SK-N-SH (cell line): ENCODE measurements at places on chromosomes 3 and 15. TPM values are rescaled to one million over a fixed set of nuclear protein-coding genes. Genes with fewer than 3 reads are reported as not detected.

The CMTM7 gene
- 50.1 and 50.7 TPM in 2 replicates for polyA plus RNA-seq

The CNTN4 gene
- polyA plus RNA-seq: 0.12 and 0.21 TPM in 2 replicates

The UROC1 gene
- polyA plus RNA-seq: not detected in 2 replicates

The CHDH gene
- 0.05 and 0.33 TPM in 2 replicates for polyA plus RNA-seq

The C3orf20 gene
- not detected in 2 replicates for polyA plus RNA-seq

The SAMD7 gene
- polyA plus RNA-seq: not detected in 2 replicates

The ERICH6 gene
- polyA plus RNA-seq: 0.08 and 0.21 TPM in 2 replicates

DNA sequence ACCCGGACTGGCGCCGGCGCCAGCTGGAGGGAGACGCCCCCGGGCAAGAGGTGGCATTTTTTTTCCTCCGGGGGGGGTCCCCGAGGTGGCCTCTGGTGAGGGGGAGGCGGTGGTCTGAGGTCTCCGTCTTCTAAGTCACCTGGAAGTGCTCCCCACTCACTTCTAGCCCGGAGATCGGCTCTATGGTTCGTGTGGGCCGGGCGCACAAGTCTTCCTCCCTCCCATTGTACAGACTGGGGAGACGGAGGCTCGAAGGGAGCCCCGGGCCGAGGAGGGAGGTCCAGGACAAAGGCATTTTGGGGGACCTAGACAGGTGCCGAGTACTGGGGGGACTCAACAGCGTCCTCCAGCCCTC, 4.4 kb downstream of the GATA2 start:
- DNase-seq: peak; percentile 68

- DNase-seq: no peak
Measured at GRCh38 chr3:129058441-129059200, 2.0 kb upstream of the GP9 start.

DNA sequence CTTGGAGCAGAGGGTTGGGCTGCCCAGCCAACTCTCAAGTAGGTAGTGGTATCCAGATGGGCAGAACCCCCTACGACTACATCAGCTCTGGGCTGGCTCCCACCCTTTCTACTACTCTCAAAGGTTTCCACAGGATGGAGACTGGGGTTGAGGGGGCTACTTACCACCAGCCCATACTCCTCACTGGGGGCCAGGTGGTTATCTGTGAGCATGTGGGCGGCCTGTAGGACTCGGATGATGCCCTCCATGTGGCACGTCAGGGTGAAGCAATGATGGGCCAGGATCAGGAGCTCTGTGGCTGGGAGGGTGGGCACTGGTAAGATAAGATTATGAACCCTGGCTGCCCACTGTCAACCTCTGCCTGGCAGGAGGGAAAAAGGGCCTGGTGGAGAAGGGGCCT, 33.4 kb downstream of the EIF3J start:
- no peak for DNase-seq

DNA sequence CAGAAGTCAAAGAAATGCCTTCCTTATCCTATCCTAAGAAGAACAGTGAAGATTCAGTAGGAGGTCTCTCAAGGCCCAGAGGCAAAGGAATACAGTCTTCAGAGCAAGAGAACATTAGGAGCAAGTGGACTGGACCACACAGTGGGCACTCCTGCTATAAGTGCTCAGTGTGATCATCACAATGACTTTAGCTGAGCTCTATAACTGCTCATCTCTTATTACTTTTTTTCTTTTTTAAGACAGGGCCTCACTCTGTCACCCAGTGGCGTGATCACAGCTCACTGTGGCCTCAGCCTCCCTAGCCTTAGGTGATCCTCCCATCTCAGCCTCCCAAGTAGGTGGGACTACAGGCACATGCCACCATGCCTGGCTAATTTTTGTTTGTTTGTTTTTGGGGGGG, 48.1 kb downstream of the COL8A1 start:
- no peak for DNase-seq

- no peak for DNase-seq
Measured at GRCh38 chr3:10845839-10846656, 30.0 kb downstream of the SLC6A11 start.

GRCh38 chr3:79018671-79019136, 749.1 kb downstream of the ROBO1 start:
- peak; percentile 83 for DNase-seq

DNA sequence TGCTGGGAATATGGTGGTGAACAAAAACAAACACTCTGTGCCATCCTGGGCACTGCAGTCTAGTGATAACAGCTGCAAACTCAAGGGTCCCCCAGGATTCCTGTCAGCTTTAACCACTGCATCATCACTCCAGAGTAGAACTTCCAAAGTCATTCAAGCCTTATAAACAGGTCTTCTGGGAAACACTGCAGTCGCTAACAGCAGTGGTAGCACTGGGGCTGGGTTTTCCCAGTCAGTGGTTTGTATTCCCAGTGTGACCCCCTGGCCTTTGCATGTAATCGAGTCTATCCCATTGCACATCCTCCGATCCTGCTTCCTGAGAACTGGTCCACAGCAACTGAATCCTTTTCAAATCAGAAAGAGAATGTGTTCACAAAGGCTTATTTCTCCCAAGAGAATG, 623.5 kb downstream of the EDEM1 start:
- DNase-seq: no peak

DNA sequence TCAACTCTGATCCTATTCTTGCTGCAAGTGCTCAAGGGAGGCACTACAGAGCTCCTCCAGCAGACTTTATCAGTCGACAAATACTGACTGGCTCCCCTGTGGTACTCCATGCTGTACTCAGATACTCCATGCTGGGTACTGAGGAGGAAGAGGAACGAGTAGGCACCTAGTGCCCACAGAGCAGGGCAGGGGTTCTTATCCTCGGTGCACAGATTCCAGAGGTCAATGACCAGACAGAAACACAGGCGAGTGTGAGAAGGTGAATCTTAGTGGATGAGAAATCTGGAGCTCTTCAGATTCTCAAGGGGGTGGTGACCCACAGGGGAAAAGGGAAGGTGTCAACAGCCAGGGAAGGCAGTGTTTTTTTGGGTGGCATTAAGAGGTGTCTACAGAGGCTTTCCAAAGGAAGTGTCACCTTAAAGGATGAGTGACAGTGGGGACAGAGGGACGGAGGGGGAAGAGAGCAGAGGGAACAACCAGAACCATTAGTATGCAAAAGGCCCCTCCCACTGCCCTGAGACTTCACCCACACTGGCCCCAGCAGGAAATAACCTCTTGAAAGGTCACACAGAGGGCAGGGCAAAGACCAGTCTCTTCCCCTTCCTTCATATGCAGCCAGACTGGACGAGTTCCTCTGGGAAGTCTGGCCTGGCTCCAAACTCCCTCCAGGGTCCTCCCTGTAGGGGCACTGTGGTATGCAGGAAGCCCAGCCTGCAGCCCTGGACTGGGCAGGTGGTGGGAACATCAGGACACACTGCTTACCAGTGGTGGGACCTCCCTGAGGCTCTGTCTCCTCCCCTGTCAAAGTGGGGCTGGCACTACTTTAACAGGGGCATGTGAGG, 27.5 kb downstream of the CCDC12 start:
- no peak for DNase-seq

DNA sequence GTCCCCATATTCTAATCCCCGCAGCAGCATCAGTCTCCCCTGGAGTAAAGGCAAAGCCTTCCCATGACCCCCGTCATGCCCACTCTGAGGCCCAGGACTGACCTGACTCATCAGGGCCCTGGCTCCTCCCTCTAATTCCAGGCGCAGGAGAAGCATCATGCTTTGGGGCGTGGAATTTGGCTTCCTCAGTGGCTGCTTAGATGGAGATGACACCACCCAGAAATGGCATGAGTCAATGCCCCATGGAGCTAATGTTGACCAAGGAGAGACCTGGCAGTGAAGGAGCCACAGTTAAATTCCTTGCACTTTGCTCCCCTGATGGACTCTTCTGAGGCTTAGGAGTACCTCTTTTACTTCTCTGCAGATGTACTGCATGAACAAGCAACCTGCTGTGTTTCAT, 204.2 kb upstream of the PROK2 start:
- DNase-seq: no peak

DNA sequence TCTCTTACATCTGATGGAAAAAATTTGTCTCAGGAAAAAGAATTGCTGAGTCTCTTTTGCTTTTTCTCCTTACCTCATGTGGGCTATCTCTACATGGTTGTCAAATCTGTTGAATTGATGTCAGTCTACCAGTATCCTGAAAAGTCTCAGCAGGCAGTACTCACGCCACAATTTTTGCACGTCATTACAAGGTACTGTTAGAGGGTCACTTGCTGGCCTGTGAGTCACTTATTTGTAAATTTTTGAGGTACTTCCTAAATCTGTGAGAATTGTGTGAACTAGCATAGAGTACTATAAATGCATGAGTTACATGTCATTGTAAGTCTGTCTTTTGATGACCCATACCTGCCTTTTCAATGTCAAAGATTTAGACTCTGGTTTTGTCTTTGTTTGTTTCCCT, 15.9 kb downstream of the HPS3 start:
- DNase-seq: no peak

DNA sequence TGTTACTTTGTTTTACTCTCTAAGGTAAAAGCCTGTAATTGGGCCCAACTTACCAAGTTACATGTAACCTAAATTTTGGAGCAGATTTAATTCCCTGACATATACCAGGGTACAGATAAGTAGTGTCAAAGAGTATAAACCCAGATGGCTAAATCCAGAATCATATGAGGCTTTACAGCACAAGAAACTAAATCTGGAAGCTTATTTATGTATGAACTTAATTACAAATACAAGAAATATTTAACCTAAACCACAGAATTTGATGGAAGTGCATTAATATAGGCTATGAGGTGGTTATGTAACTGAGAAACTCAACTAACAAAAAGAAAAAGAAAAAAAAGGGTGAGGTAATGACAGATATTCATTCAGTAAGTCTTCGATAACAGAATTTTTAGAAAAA, 930.2 kb upstream of the ALCAM start:
- DNase-seq: no peak

GRCh38 chr3:187016639-187017345, 86.5 kb downstream of the ST6GAL1 start:
- no peak for DNase-seq

DNA sequence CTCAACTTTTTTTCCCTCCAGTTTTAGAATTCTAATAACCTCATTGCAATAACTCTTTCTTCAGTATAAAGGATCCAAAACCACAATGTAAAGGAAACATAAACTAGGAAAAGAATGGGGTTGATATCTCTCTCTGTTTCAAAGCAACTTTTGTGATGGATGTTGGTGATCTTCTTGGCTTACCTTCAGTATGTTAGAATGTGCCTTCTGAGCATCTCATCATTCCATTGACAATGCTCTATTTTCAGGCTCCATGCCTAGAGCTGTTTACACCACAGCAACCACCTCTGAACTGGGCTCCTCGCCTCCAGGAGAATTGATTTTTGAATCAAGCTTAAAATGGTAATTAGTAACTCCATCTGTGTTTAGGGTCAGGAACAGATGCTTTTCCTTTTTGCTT, 6.6 kb downstream of the NLGN1 start:
- DNase-seq: no peak
